CD4-positive, alpha-beta T cell treated with Interleukin-6 at 100 ng/mL for 8 hours (primary cell): ENCODE measurements at places on chromosomes 6 and 20.

DNA sequence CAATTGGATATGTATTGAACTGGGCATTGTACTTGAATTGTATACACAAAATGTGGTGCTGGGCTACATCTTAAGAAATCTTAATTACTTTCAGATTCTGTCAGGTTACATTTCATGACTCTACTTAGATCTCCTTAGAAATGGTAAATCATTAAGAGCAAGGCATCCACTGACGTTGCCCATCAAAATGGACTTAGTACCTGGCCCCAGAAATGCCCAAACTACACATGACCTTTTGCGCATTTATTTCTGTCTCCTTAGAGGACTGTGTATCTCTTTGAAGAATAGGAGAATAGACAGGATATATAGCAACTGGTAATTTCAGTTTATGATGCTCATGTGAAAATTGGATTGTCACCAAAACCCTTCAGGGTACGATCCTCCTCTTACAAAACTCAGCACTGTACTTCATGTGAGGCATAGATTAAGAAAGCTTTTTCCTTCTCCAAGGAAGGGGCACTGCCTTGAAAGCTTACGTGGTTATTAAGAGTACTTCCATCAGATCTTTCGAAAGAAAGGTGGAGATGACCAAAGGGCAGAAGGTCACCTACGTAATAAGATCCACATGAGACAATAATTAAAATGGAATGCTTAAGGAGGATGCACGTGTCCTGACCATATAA is 61.4 kb upstream of the BMP2 start:
- DNase-seq, result no peak

DNA sequence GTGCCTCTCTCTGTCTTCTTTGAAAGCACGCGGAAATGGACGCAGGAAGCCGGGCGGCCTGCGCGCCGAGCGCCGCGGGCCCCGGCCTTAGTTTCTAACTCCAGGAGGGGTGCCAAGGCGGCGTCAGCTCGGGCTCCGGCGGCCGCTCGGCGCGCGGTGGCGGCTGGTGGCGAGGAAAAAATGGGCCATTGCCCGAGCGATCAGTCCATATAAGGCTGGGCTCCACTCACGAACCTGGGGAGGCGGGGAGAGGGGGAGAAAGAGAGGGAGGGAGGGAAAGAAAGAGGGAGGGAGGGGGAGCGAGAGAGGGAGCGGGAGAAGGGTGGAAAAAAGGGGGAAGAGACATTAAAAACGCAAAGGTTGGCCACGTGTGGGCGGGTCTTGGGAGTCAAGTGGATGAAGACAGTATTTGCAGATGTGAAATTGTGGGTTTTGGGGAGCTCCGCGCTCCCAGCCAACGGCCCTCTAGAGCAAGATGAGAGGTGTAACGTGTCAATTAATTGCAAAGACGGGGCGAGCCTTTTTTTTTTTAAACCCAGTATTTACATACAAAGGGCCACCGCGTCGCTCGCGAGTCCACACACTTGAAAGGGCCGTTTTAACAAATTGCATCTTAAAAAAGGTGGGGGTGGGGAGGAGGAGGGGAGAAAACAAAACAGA is at the start of gene NKX2-2:
TSS of gene NKX2-2 (minus strand) at position 184 of the 660 bp plus-strand sequence. CDS start 395 bp downstream, outside the sequence.
- DNase-seq, result no peak

DNA sequence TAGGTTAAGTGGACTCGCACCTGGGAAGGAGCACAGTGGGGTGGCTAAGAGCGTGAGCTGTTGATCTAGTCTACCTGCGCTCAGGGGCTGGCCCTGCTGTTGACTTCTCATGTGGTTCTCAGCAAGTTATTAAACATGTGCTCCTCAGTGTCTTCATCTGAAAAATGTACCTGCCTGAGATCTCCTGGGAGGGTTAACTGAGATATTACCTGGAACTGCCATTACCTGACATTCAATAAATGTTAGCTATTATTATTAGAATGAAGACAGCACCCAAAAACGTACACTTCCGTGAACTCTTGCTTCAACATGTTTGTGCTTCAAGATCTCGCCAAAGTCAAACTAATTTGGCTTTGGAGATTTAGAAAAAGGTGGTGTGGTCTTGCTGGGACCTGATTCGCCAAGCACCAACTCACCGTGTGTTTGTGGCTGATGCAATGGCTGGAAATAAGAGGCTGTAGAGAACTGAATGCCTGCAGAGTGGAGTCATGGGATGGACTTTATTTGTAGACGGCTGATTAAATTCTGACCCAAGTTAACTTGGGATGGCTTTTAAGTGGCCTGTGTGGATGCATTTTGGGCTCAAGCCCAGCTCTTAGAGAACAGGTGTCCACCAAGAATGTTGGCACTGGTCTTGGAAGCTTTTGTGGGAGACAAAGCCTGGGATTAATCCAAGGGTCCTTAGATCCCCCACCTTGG is 692.9 kb downstream of the QKI start:
- no peak for DNase-seq

GRCh38 chr20:32598606-32599005 is 13.5 kb upstream of the NOL4L start:
- DNase-seq, result no peak

GRCh38 chr6:154466139-154466538 is 44.3 kb downstream of the CNKSR3 start:
- DNase-seq, result no peak

DNA sequence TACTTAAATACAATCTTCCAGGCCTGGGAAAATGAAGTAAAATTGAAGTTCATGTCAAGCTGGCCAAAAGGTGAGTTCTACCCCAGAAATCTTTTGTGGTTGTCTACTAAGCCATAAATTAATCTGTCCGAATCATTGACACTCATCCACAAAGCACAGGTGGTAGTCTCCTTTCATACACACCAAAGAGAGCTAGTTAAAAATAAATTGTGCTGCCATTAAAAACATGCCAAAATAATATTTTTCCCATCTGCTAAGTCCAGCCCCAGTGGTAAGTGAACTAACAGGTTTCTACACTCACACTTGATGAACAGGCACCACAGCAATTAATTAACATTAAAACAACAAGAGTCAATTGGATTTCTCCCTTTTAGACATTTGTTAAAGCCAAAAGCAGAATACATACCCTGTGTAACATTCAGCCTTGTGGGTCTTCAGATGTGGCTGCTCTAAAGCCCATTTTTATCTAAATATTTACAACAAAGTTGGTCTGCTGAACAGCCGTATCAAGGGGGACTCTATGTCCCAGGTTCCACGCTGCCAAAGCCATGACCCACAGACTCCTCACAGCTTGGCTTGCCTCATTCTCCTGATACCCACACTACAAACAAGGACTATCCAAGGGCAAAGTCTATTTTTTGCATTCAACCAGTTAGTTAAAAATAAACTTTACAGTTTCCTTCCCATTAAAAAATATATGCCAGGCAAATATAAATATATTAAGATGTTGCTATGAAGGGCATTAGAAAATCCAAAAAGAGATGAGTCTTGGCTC is 490.4 kb downstream of the BMP2 start:
- DNase-seq, result no peak

DNA sequence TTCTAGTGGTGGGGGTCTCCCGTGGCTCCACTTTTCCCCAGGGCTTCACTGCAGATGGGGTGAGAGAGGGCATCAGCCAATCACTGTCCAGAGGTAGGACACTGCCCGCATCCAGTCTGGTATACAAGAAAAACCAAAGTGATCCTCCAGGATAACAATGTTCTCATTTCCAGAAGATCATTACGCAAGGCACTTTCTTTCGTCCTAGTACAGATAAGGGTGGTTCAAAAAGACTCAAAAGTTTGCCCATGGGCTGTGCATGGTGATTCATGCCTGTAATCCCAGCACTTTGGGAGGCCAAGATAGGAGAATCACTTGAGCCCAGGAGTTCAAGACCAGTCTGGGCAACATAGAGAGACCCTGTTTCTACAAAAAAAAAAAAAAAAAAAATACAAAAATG is 16.4 kb downstream of the GMDS start:
- DNase-seq, result no peak
